ENCODE measurements at places on chromosomes 16 and 17. TPM values are rescaled to one million over a fixed set of nuclear protein-coding genes. Genes with fewer than 3 reads are reported as not detected.

CEP95 gene
- total RNA-seq: 53.3 TPM

GTF3C1 gene
- 59.6 TPM for total RNA-seq

USH1G gene
- total RNA-seq: not detected

ATF7IP2 gene
- 31.3 TPM for total RNA-seq

CHST6 gene
- total RNA-seq: 0.60 TPM

Data from spleen (tissue), 13 donors.